ENCODE measurements at places on chromosomes 7 and 10. TPM values are rescaled to one million over a fixed set of nuclear protein-coding genes. Genes with fewer than 3 reads are reported as not detected.

The NEUROG3 gene
- not detected for total RNA-seq

GRCh38 chr7:124701955-124702354 lies 63.6 kb downstream of the GPR37 start:
- DNase-seq = peak; percentile 84

DNA sequence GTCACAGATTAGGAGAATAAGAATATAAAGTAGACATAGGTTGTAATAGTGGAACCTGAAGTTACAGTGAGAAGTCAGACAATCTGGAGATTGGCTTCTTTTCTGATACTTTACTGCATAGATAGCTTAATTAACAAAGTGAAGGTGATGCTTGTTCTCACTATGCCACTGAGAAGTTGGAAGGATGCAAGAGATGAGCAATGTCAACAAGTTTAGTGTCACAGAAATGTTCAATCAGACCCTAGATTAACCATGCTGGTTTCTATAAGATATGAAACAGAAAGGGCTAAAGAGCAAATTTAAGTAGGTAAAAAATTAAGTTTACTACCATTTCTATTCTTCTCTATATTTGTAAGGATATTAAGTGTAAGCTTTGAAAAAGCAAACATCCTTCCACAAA lies 838.6 kb upstream of the SORCS1 start:
- DNase-seq = no peak

GRCh38 chr7:41735206-41735605 lies 32.3 kb upstream of the INHBA start:
- DNase-seq = no peak

- DNase-seq = no peak
Observed at GRCh38 chr7:137324796-137325696, 18.5 kb downstream of the PTN start.

The CALML5 gene
- total RNA-seq = not detected

GRCh38 chr10:67804395-67804678 lies 33.7 kb downstream of the DNAJC12 start:
- DNase-seq = no peak

- DNase-seq = no peak
Observed at GRCh38 chr7:56199639-56200038, 83.4 kb upstream of the NUPR2 start.

DNA sequence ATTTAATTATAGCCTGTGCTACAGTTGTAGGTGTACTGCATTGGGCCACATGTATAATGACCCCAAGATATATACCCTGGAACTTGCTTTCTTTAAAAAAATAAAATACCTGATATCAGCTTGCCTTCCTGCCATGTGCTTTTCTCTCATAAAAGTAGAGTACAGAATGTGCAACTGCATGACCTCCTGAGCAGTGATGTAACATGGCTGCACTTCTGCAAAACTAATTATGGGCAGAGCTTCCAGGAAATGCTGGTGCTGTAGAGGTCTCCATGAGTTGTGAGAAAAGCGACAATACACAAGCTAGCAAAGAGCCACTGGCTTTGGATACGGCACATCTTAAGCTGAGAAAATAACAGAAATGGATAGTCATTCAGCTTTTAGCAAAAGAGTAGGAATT lies 6.5 kb upstream of the ERLIN1 start:
- no peak for DNase-seq

The COL17A1 gene
- 514 TPM for total RNA-seq

Measured in MCF 10A (cell line).